ENCODE measurements at places on chromosomes 16 and 17.

GRCh38 chr17:2609091-2609490, 15.6 kb downstream of the PAFAH1B1 start:
- no peak for DNase-seq

DNA sequence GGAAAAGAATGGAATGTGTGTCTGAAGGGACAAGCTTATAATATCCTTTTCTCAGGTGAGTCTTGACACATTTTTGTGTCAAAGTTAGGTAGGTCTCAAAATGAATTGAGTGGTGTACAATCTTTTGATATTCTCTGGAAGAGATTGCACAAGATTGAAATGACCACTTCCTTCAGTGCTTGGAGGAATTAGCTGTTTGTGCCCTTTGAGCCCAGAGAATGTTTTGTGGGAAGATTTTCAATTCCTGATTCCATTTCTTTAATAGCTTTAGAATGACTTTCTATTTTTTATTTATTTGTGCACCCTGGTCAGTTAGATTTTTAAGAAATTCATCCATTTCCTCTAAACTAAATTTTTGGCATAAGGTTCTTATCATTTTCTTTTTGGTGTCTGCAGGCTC, 1.6 kb upstream of the CCL13 start:
- no peak for DNase-seq

- no peak for DNase-seq
These were observed 48.1 kb downstream of the RMI2 start for GRCh38 chr16:11393366-11393765.

DNA sequence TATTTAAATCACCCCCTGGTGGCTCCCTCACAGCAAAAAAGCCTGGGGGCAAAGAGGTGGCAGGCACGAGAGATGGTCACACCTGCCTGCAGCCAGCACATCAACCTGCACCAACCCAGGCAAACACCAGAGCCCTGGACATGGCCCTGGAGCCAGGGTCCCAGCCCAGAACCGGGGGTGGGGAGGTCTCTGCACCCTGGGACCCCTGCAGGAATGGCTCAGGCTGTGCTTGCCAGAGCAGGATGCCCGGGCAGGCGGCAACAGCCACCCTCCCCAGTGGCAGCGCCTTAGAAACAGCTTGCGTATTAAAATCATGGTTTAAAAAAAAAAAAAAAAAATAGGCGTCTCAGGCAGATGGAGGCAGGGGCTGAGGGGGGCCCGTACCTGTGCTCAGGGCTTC, 16.2 kb downstream of the MYBBP1A start:
- no peak for DNase-seq

DNA sequence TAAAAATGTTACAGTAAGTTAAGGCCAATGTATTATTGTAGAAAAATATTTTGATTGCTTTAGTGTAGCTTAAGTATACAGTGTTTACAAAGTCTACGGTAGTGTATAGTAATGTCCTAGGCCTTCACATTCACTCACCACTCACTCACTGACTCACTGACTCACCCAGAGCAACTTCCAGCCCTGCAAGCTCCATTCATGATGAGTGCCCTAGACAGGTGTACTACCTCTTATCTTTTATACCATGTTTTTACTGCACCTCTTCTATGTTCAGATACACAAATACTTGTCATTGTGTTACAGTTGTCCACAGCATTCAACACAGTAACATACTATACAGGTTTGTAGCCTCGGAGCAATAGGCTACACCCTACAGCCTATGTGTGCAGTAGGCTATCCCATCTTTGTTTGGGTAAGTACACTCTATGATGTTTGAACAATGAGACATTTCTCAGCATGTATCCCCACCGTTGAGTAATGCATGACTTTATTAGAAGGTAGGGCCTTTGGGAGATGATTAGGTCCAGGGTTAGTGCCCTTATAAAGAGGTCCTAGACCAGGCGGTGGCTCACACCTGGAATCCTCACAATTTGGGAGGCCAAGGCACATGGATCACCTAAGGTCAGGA, 117.8 kb downstream of the SLC39A11 start:
- no peak for DNase-seq

- no peak for DNase-seq
These were observed at the start of gene CDYL2 for GRCh38 chr16:80804526-80805383. TSS of gene CDYL2 (minus strand) at chr16:80804598. CDS start at chr16:80804173, 425 bp downstream.

DNA sequence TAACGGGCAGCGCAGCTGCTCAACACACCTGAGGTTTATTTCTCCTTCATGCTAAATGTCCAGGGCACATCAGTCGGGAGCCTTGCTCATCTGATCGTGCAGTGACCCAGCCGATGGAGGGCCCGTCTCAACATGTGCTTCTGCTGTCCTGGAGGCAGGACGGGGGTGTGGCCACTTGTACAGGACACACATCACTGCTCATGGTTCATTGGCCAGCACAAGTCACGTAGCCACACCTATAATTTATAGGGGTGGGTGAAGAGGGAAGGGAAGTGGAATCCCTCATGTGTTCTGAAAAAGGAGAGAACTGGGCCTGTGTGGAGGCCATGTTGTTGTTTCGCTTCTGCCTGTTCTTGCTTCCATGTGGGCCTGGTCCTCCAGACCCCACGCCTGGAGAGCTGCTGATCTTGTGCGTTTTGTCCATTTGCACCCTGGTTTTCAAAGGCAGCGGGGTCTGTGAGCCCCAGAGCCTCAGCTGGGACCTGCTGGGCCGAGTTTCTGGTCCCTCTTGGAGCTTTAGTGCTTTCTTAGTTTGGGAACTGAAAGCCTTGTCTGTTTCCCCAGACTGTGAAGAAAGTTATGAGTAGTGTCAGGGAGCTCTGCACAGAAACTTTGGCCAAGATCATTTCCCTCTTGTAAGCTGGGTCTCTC, 60.5 kb downstream of the CMIP start:
- DNase-seq: no peak

DNA sequence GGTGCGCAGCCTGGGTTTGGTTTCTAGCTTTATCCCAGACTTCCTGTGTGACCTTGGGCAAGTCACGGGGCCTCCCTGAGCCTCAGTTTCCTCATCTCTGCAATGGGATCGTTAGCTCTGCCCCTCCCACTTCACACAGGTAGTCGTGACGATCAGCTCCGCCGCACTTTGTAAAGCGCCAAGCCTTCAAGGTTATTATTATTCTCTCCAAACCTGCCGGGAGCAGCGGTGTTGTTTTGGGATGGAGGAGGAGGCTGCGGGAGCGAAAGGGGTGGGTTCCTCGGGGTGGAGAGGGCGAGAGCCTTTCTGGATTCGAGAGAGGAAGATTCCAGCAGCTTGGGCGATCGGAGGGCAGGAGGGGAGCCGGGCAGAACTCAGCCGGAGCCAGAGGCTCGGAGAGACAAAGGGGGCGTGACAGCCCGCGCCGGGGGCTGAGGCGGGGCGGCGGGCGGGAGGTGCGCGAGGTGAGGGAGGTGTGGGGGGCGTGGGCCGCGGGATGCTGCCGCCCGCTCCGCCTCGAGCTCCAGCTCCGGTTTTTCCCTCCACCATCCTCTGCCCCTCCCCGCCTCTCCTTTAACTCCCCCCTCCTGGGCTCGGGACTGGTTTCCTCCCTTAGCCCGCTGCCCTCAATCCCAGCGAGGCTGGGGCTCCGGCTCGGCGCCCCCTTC, at the start of gene EFNB3:
TSS of gene EFNB3 (plus strand) at position 602 of the 668 bp plus-strand sequence. CDS start 397 bp downstream, outside the sequence.
- DNase-seq: no peak

GRCh38 chr17:233473-233941, 52.1 kb upstream of the DOC2B start:
- no peak for DNase-seq

GRCh38 chr17:76410328-76410965, 26.0 kb downstream of the SPHK1 start:
- DNase-seq: no peak

DNA sequence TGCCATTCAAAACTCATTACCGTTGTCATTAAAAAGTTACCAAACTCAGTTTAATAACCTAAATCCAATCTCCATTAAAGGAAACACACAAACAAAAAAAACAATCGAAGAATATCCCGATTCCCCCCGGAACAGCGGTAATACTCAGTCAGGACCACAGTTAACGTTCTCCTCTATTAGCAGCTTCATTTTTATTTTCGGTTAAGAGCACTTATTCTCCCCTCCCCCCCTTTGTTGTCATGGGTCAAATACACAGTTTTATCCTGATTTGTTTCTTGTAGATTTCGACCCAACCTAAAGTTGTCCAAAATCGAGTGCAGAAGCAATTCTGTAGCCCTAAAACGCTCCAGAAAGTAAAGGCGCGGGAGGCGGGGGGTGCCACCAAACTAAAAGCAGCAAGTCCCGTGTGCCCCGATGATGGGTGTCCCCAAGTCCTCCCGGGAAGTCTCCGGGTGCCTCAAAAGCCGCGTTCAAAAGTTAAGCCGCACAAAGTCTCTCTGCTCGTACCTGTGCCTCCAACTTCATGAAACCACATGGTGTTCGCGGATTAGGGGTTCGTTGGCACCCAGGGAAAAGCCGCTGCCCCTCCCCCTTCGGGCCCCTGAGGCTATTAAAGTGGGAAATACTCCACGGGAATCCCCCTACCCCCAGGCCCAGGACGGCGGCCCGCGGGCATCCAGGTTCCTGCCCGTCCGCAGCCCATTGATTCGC, 996 bp downstream of the SUMO2 start:
- DNase-seq: peak; percentile 11

GRCh38 chr16:162271-162991, 3.3 kb upstream of the HBM start:
- no peak for DNase-seq

- DNase-seq: no peak
These were observed 55.2 kb upstream of the MRTFB start for GRCh38 chr16:14015948-14016347.

- peak; percentile 21 for DNase-seq
These were observed 1.2 kb upstream of the FGF11 start for GRCh38 chr17:7437950-7438614.

DNA sequence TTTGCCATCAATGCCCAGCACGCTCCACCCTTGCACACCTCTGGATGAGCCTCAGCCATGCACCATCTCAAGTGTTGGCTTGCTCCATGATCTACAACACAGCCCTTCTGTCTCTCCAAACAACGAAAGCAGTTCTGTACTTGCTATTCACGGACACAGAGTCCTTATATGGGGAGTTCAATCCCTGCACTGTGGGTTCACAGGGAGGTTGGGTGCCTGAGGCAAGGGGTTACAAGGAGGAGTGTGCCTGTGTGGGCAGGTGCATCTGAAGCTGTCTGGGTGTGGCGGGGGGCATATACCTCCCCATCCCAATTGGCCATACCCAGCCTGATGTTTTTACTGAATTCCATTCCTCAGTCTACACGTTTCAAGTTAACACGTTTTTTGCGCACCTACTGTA, 5.6 kb downstream of the RUNDC3A start:
- no peak for DNase-seq

DNA sequence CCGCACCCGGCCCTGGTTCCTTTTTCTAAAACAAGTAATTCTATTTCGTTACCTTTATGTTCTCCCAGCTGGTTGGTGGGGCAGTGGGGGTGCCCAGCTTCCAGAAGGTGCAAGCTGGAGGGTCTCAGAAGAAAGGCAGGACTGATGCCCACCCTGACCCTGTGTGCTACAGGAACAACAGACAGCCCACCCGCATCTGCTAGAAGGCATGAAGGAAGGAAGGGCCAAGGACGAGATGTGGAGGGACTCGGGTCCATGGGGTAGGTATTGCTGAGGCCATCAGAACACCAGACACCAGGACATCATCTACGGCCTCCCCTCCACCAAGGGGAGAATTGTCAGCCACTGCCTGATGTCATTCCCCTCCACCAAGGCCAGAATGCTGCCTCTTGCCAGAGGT, 6.4 kb upstream of the CYTH1 start:
- DNase-seq: no peak

DNA sequence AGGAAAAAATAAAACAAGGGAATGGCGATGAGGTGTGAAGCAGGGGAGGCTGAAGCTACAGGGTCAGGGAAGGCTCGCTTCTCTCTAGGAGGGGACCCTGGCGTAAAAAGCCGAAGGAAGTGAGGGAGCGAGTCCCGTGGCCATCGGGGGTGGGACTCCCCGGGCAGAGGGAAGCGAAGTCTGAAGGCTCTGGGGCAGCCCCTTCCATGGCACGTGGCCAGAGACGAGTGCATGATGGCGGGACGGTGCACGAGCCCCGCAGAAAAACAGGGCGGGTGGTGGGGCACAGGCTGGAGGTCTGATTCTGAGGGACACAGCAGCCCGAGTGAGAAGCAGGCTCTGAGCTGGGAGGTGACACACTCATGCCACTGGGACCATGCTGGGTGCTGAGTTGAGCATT, 21.1 kb upstream of the NCBP3 start:
- no peak for DNase-seq

- no peak for DNase-seq
These were observed 4.1 kb downstream of the INPP5K start for GRCh38 chr17:1512351-1512750.

- no peak for DNase-seq
These were observed 56.1 kb upstream of the RBL2 start for GRCh38 chr16:53378138-53378537.

DNA sequence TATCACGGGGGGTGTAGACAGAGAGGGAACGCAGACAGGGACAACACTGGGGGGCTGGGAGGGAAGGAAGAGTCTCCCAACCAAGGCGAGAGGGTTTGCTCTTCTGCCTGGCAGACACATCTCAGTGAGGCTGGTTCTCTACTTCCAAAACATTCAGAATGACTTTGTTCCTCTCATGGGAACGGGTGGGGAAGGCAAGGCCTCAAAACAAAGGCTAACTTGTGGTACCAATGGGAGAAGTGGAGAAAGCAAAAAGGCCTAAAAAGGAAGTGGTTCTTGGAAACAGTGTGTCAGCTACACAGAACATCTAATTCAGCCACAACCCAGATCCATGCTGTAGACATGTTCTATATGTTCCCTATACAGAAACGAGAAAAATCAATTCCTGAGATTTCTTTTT, 7.5 kb downstream of the FLOT2 start:
- no peak for DNase-seq

DNA sequence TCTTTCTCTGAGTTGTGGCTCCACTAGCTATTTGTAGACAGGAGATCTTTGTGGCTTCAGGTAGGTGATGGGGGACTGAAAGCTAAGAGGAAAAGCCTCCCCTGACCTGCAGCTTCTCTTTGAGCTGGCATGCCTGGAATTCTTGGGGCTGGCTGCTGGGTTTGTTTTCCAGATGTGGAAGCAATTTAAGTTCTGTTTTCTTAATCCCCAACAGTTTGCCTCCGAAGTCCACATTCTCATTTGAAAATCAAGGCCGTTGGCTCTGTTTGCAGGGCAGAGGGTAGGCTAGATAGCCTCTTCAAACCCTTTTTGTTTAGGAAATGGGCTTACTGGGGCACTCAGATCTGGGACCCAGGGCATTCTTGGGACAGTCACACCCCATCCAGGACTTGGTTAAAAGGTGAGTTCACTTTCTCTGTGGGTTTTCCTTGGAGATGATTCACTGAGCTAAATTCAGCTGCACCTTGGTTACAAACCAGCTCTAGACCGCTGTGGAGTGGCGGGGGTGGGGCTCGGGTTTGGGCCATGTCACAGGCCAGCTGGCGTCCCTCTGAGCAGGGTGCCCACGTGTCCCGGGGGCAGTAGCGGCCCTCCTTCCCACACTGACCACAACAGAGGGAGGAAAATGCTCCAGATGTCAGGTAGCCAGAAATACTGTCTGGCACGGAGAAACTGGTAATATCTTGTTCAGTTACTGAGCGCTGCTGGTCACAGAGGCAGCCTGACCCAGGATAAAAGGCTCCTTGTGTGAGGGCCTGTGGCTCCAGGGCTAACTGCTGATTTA, 108.5 kb downstream of the RAB11FIP4 start:
- DNase-seq: no peak

Data from stimulated activated CD8-positive, alpha-beta memory T cell treated with anti-CD3 and anti-CD28 coated beads, Interleukin-4, amount 100 ng/mL, for 1 hour (primary cell).